Esophagus squamous epithelium (tissue), 5 donors: ENCODE measurements at places on chromosomes 12 and 14.

DNA sequence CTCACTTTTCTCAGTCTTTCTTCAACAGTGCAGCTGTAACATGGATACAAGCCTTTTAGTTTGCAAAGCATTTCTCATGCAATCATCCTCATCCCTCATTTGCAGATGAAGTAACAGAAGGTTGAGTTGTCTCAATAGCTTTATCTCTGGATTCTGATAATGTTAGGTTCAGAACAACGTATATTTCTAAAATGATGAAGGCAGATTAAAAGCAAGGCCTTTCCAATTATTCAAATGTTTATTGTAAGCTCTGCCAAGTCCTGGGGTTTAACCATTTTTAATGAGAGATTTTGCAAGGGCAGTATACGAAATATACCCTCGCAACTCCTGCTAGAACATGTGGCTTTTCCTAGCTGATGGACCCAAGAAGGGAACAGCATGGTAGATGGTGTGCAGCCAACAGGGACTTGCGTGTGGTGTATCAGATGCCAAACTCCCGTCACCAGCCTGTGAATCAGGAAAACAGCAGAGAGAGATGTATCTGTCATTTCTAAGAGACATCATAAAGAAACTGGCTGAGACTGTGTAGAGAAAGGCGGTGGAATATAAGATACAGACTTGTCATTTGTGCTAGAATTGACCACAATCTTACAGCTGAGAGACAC is 319.7 kb downstream of the MED13L start:
- no peak overlapping the region for H3K4me3 ChIP-seq
- no peaks in the 10 kb centered on the region for H3K27me3 ChIP-seq
- no peaks in the 10 kb centered on the region for H3K4me1 ChIP-seq
- H3K36me3 ChIP-seq = peaks cover 21% of the 10 kb centered on the region

DNA sequence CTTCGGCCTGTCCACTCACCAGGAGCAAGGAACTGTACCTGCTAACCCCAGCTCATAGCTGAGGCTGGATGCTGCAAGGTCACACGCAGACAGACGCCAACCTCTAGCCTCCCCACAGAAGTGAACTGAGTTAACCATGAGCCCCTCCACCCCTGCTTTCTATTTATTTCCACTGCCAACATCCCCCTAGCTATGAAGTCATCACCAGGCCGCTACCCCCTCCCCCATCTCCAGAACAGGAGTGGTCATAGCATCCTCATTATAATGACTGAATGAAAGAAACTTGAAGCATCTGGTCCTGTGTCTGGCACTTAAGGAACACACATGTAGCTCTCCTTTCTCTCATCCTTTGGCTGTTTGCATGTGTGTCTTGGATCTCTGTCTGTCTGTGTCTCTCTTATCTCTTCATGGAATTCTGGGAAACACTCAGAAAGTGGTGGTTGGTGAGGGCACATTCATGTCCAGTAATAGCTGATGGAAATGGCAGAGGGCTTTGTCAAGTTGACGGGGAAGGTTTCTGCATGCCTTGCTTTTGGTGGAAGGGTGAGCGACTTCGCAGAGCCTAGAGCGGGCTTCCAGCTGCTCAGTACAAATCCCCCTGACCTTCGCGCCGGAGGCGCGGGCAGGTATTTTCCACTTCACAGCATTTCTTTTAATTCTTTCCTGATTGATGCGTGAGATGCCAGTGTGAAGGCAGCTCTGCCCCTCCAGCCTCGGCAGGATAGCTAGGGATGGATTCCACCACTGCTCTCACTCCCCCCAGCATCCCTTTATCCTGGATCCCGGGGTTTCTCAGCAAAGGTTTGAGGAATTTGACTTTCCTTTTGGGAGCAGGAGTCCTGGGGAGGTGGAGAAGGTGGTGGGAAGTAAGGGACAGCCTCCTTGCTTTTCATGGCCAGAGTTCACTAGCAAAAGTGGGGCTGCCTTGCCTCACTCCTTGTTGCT is 198.2 kb downstream of the CHST11 start:
- H3K4me3 ChIP-seq = no peak overlapping the region
- no peak overlapping the region for H3K27ac ChIP-seq
- no peaks in the 10 kb centered on the region for H3K27me3 ChIP-seq
- no peak for DNase-seq

GRCh38 chr14:69932391-69932790 is 53.2 kb downstream of the SMOC1 start:
- H3K27ac ChIP-seq = no peak overlapping the region
- DNase-seq = no peak
- peaks cover 85% of the 10 kb centered on the region for H3K27me3 ChIP-seq

- H3K27me3 ChIP-seq = no peaks in the 10 kb centered on the region
- H3K36me3 ChIP-seq = peaks cover 36% of the 10 kb centered on the region
- H3K4me1 ChIP-seq = peaks cover 19% of the 10 kb centered on the region
- H3K4me3 ChIP-seq = no peak overlapping the region
- no peak for DNase-seq
Measured at GRCh38 chr12:120720234-120720986, 5.2 kb upstream of the ACADS start.

GRCh38 chr14:77598366-77599070 is 17.9 kb downstream of the SPTLC2 start:
- H3K4me3 ChIP-seq = no peak overlapping the region
- no peaks in the 10 kb centered on the region for H3K27me3 ChIP-seq
- no peaks in the 10 kb centered on the region for H3K36me3 ChIP-seq
- DNase-seq = no peak

GRCh38 chr12:31868965-31869364 is 90.2 kb upstream of the RESF1 start:
- no peak for DNase-seq
- H3K4me1 ChIP-seq = no peaks in the 10 kb centered on the region
- H3K27ac ChIP-seq = no peak overlapping the region
- H3K27me3 ChIP-seq = no peaks in the 10 kb centered on the region
- no peaks in the 10 kb centered on the region for H3K36me3 ChIP-seq

DNA sequence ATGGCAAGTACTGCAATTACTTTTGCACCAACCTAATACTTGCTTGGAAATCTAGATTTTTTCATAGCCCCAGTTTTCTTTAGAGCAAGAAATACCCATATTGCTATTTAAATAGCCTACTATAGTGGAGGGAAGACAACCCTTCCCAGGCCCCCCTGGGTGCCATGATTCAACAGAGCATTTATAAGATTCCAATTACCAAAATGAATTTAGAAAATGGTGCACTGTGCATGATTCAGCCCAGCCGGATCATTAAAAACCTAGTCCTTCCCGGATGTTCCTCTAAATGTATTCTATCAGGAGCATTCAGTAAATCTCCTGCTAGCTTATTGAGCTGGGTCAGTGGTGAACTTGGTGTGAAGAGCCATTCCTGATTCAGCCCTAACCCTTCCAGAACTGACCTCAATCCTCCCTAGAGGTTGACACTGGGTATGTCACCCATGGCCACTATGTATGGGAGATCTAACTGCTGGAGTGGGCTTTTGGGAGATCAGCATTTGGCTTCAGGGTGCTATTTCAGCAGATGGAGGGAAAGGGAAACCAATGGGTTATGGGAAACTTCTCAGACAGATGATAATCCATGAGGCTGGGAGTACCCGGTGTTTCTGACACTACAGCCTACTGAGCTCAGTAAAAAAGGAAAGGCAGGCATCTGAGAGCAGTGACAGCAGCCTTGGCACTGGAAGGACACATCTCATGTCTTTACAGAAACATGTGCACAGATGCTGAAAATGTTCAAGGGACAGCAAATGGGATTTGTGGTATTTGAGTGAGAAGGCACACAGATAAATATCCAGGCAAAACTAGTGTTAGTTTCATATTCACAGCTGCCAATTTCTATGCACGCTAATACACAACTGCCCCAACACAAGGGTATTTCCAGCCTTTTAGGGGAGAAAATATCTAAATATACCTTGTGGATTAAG is 258.9 kb downstream of the DPF3 start:
- no peaks in the 10 kb centered on the region for H3K36me3 ChIP-seq
- H3K27me3 ChIP-seq = no peaks in the 10 kb centered on the region
- H3K4me3 ChIP-seq = no peak overlapping the region
- no peaks in the 10 kb centered on the region for H3K4me1 ChIP-seq

- H3K27me3 ChIP-seq = peaks cover 94% of the 10 kb centered on the region
- no peaks in the 10 kb centered on the region for H3K36me3 ChIP-seq
- H3K27ac ChIP-seq = no peak overlapping the region
- H3K4me1 ChIP-seq = no peaks in the 10 kb centered on the region
Measured at GRCh38 chr12:124281309-124281708, 13.6 kb upstream of the RFLNA start.

GRCh38 chr12:118908811-118909210 is 72.5 kb upstream of the SRRM4 start:
- no peak overlapping the region for H3K27ac ChIP-seq
- H3K27me3 ChIP-seq = no peaks in the 10 kb centered on the region
- no peaks in the 10 kb centered on the region for H3K4me1 ChIP-seq
- DNase-seq = no peak
- H3K36me3 ChIP-seq = no peaks in the 10 kb centered on the region

GRCh38 chr14:60649875-60650372 is 647 bp upstream of the SIX1 start:
- H3K27ac ChIP-seq = no peak overlapping the region
- H3K4me3 ChIP-seq = no peak overlapping the region
- H3K4me1 ChIP-seq = peaks cover 58% of the 10 kb centered on the region
- peaks cover 55% of the 10 kb centered on the region for H3K27me3 ChIP-seq
- no peak for DNase-seq

- H3K27ac ChIP-seq = no peak overlapping the region
- no peak overlapping the region for H3K4me3 ChIP-seq
- no peaks in the 10 kb centered on the region for H3K36me3 ChIP-seq
- H3K27me3 ChIP-seq = no peaks in the 10 kb centered on the region
Measured at GRCh38 chr12:80183939-80184338, 84.6 kb downstream of the OTOGL start.

DNA sequence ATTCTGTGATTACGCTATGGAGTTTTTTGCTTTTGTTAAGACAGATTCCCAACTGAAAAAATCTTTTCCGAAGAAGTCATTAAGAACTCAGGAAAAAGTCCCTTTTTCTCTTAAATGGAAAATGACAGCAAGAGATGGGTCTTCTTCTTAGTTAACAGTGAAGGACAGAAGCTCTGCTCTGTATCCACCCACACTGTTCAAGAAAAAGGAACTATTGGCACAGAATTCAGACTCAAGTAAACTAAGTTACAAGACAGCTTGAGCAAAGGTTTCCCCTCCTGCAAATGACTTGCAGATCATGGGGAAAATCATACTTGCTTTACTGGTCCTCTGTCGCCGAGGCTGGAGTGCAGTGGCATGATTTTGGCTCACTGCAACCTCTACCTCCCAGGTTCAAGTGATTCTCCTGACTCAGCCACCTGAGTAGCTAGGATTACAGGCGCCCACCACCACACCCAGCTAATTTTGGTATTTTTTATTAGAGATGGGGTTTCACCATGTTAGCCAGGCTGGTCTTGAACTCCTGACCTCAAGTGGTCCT is 137.1 kb upstream of the AEBP2 start:
- DNase-seq = no peak
- no peak overlapping the region for H3K27ac ChIP-seq
- H3K4me1 ChIP-seq = peaks cover 8% of the 10 kb centered on the region
- H3K4me3 ChIP-seq = no peak overlapping the region
- no peaks in the 10 kb centered on the region for H3K27me3 ChIP-seq

DNA sequence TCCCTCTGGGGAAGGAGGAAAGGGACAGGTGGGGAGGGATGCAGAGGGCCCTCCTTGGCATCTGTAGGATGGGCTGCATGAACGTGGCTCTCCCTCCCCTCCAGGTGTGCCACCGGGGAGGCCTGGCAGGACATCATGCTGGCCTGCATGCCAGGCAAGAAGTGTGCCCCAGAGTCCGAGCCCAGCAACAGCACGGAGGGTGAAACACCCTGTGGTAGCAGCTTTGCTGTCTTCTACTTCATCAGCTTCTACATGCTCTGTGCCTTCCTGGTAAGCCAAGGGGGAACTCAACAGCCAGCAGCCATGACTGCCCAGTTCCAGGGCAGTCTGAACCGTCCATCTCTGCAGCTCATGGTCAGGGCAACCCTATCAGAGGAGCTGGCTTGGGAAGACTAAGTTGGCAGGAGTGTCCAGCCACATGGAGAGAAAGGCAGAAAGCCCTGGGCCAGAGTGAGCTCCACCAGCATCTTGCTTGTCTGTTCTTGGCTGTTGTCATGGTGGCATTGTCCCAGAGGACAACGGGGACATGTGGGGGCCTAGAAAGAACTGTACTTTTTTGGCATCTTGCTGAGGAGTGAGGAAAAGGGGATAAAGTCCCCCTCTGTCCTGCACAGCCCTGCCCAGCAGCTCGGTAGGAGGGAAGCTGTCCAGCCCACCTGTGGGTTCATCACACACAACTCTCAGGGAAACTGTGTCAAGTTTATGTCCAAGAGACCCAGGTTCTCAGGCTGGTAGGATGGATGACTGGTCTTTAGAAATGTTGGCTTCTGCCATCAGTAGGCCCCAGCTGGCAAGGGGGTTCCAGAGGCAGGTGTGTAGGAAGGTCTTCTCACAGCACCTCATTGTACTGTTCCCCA is 129.8 kb upstream of the FKBP4 start:
- H3K4me3 ChIP-seq = no peak overlapping the region
- H3K27me3 ChIP-seq = no peaks in the 10 kb centered on the region

DNA sequence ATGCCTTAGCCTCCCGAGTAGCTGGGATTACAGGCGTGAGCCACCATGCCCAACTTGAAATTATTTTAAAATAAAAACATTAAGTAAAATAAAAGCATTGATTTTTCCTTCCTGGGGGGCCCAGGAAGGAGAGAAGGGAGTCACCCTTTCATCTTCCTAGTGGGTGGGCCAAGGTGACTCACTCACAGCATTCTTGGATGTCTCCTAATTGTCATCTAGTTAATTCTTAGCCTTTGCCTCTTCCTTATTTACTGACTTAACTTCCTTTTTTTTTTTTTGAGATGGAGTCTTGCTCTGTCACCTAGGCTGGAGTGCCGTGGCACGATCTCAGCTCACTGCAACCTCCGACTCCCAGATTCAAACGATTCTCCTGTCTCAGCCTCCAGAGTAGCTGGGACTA is 29.2 kb downstream of the TMEM120B start:
- DNase-seq = no peak
- H3K27me3 ChIP-seq = no peaks in the 10 kb centered on the region
- no peaks in the 10 kb centered on the region for H3K36me3 ChIP-seq
- no peak overlapping the region for H3K27ac ChIP-seq
- H3K4me1 ChIP-seq = no peaks in the 10 kb centered on the region

DNA sequence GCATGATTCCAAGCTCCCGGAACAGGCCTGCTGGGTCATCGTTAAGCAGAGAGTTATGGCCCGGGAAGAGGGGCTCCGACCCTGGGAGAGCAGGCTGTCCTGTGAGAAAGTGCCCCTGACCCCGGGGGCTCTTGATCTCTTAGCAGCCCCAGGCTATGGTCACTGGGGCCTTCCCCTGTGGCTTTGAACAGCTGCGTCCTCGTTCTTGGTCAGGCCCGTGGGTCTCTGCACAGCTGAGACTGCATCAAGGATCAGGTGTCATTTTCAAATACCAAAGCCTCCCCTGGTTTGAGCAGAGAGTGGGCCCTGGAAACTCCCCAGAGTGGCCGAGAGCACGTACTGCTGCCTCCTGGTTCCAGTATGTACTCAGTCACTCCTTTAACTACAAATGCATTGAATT is 114.8 kb downstream of the ESRRB start:
- H3K27ac ChIP-seq = no peak overlapping the region
- no peaks in the 10 kb centered on the region for H3K36me3 ChIP-seq
- no peaks in the 10 kb centered on the region for H3K4me1 ChIP-seq
- no peaks in the 10 kb centered on the region for H3K27me3 ChIP-seq
